ENCODE measurements at places on chromosomes 1 and 21.

DNA sequence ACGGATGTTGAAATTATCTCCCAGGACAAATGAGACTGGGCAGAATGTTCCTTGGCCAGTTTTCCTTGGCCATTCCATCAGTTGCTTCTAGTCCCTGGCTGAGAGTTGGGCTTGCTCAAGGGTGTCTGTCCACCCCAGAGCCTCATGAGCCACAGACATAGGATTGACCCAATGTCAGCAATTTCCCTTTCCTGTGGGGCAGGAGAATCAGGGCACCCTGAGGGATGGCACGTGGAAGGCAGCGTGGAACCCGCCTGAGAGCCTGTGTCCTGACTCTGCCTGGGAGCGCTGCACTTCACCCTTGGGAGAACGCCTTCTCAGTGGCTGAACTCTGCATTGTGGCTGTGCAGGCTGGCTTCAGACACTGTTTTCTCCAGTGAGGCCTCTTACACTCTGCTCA lies 71.3 kb upstream of the B3GALNT2 start:
- no peak for DNase-seq

DNA sequence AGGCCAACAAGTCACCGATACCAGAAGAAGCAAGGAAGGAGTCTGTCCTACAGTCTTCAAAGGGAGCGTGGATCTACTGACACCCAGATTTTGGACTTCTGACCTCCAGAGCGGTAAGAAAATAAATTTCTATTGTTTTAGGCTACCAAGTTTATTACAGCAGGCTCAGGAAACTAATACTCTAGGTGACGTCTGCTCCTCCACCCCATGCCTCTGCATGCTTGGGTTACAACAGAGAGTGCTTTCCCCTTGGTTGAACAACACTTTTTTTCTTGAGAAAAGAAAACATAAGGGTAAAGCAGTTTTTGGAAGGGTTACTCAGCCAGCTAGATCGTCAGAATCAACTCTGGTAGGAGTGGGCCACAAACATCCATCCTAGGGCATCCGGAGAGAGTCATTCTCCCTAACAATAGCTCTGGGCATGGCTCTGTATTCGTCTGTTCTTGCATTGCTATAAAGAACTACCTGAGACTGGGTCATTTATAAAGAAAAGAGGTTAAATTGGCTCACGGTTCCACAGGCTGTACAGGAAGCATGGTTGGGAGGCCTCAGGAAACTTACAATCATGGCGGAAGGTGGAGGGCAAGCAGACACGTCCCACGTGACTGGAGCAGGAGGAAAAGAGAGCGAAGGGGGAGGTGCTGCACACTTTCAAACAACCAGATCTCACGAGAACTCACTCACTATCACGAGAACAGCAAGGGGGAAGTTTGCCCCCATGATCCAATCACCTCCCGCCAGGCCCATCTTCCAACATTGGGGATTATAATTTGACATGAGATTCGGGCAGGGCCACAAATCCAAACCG lies 22.2 kb upstream of the DNAJC11 start:
- DNase-seq: no peak

DNA sequence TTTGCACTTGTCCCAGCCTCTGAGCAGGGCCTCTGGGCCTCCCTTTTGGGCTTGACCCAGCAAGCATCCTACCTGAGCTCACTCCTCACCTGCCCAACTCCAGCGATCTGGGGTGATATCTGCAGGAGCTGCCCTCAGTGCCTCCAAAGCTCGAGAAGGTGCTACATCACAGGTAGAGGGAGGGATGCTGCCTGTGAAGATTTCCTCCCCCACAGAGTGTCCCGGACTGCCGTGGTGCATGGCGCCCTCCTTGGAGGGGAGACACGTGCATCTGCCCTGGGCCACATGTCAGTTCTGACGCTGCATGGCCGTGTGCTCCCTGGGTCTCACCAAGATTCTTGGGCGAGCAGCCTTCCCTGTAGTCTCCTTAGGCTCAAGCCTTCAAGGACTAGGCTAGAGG lies 27.7 kb downstream of the NENF start:
- DNase-seq: no peak

DNA sequence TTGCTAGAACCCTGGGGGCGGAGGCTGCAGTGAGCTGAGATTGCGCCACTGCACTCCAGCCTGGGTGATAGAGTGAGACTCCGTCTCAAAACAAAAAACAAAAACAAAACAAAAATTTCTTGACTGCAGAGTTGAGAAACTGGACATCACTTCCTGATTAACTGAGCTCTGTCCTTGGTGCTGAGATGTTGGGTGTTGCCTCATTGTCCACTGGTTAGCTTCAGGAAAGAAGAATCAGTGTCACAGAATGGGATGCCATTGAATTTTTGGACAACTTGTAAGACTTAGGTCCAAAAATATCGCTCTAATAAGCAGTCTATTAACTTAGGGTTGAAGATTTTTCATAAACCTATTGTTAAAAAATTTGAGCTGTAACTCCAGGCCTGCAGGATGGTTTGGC lies 23.8 kb upstream of the KCNA10 start:
- DNase-seq: no peak

DNA sequence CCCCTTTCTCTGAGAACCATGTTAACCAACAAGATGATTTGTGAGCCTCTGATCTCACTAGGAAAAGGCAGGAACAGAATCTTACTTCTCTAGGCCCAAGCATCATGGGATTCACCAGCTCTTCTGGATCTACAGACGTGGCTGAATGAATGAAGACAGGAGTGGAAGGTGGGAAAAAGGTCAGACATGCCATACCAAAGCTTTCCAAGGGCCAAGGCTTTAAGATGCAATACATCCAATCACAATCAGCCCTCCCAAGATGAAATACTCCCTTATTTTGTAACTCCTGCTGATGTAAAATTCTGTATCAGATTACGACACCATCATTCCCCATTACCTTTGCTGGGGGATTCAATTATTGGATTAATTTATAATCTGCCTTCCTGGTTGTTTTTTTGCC lies 80.9 kb downstream of the SSBP3 start:
- no peak for DNase-seq

- no peak for DNase-seq
These were observed 20.6 kb upstream of the RSPO1 start for GRCh38 chr1:37655274-37655673.

DNA sequence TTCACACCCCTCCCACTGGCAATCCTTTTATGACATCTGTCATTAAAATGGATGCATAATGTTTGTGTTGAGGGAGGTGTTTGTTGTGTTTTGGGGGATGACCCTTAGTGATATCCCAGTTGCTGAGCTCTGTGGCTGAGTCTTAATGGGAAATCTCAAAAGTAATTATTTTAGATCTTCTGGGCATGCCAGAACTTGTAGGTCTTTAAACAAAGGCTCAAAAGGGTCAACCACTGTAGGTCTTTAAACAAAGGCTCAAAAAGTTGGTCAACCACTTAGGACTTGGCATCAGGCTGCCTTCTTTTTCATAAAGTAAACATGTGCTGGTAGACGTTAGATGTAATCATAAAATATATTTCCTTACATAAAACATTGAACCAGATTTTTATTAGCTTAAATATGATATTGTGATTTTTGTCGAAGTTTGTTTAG lies 78.0 kb downstream of the CDC14A start:
- no peak for DNase-seq

DNA sequence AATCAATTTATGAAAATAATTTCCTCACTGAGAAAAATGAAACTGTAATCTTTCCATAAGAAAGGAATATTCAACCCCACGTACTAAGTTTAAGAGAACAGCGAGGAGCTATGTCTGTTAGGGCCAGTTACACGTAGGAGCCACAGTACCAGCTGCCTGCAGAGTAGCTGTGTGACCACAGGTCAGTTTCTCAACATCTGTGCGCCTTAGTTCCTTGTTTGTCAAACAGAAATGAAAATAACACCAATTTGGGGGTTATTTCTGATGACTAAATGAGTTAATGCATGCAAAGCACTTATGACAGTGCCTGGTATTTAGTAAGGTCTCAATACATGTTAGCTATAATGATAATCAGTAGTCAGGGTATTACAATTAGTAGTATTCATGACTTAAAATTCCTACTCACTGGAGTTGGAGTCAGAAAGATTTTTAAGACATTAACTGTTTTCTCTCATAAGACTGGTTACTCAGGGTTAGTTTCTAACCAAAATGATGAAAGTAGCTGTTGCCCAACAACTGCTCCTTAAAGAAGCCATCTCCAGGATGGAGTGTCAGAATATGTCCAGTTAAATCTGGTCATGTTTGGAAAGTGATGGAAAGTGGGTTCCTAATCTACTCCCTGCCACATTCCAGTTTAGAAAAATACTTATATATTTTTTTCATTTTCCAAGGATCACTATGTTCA lies 85.8 kb upstream of the ZNF648 start:
- DNase-seq: peak; percentile 63

DNA sequence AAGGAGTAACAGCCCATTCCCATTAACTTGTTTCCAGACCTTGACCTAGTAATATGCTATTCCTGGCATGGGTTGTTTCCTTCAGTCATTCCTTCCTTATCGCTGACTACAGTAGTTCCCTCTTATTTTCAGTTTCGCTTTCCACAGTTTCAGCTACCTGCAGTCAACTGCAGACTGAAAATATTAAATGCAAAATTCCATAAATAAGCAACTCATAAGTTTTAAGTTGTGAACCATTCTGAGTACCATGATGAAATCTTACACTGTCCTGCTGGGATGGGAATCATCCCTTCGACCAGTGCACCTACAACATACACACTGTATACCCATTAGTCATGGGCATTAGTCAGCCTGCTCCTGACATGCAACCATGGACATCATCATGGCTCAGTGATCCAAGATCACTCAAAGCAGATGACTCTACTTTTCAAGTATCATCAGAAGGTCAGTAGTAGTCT lies 66.7 kb downstream of the CCDC30 start:
- DNase-seq: no peak

DNA sequence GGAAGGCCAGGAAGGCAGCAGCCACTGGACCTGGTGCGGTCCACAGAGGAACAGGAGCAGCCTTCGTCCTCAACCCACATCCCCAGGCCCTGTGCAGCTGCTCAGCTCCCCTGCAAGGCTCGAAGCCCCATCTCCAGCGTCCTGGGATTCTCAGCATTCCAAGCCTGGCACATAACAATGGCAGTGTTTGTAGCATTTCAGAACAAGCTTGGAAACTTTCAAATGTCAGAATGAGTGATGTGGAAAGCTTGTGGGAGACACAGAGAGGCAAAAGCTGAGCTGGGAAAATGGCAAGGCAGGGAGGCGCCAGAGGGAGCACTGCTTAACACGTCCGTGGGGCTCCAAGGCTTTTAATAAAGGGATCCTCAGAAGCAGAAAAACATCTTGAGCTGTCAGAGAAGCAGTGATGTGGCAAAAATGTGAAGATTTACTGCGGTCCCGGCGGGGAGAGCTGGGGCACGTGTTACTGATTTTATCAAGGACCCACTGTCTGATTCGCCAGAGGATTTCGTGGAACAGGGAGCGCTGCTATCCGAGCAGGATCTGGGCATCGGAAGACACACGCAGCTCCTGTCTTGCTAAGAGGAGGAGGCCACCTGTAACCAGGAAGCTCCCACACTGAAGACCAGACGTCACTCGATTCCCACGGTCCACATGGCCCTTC lies 38.1 kb downstream of the TOMM20 start:
- no peak for DNase-seq

DNA sequence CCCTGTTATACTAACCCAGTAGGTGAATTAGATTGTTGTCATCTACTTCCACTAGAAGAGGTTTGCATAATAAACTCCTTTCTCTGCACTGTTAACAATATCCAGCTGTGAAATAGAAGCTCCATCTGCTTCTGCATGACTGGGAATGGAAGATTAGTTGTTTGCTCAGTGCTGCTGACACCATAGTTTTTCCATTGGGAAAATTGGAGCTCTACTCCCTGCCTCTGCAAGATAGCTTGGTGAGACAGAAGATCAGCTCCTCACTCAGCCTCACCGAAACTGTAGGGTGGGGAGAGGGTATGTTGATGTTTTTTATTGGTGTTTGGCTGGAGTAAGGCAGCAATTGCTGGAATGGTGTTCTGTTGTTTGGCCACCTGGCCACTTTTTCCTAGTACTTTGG lies 331.6 kb upstream of the ADAMTS5 start:
- DNase-seq: no peak

DNA sequence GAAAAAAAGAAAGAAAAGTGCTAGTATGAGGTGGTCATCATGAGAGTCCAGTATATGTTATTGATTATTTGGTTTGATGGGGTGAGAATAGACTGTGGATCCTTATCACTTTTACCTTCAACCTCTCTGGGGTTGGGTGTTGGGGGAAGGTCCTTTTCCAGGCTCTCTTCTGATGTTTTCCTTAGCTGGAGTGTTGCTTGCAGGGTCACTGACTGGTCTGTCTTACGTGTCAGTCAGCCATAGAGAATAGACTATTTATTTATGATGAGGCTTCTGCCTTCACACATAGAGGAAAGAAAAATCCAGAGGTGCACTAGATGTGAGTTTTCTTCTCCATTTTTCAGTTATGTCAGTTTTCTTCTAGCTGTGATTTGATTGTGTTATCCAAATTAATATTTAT lies 36.5 kb downstream of the MAP3K21 start:
- no peak for DNase-seq

DNA sequence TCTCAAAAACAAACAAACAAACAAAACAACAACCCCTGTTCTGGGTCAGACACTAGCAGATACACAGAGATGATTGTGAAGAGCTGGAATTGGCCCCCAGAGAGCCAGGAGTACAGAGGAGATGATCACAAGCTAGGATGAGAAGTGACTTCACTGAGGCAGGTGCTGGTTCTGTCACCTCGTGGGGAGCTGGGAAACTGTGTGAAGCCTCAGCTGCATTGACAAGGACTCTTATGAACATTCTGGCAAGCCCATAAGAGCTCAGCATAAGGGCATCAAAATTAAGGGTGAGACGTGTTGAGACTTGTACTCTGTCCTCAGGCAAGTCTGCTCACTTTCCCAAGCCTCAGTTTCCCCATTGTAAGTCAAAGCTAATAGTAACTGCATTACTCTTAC lies 14.7 kb upstream of the PTP4A2 start:
- no peak for DNase-seq

- no peak for DNase-seq
These were observed 567.1 kb upstream of the ADGRL2 start for GRCh38 chr1:81233591-81233990.

DNA sequence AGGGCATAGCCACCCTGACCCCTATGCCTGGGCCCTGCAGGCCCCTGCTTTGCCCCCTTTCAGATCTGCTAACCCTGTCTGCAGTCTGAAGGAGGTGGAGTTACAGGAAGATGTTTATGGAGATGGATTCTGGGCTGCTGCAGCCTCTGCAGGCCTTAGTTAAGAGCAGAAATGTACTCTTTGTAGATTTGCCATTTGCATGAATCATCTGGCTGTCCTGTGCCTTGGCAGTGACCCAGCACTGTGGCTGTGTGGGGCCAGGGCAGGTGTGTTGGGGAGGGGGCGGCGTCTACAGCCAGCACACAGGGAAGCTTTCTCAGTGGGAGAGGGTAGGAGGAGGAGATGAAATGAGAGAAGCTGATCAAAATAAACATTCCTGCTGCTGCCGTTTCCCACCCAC lies 867.3 kb downstream of the PLA2G4A start:
- DNase-seq: no peak
